ENCODE measurements at places on chromosomes 4 and X. TPM values are rescaled to one million over a fixed set of nuclear protein-coding genes. Genes with fewer than 3 reads are reported as not detected.

- peaks cover 10% of the 10 kb centered on the region for H3K4me1 ChIP-seq
- H3K4me3 ChIP-seq = peak overlapping the region; percentile 18
- H3K36me3 ChIP-seq = no peaks in the 10 kb centered on the region
These were observed 484.2 kb downstream of the BCOR start for GRCh38 chrX:39613482-39613995.

GRCh38 chrX:7891928-7892327 lies 35.3 kb downstream of the PNPLA4 start:
- H3K4me3 ChIP-seq = no peak overlapping the region
- H3K27ac ChIP-seq = no peak overlapping the region
- H3K4me1 ChIP-seq = no peaks in the 10 kb centered on the region

- H3K36me3 ChIP-seq = no peaks in the 10 kb centered on the region
- no peaks in the 10 kb centered on the region for H3K4me1 ChIP-seq
- no peak overlapping the region for H3K4me3 ChIP-seq
- H3K27me3 ChIP-seq = no peaks in the 10 kb centered on the region
- no peak overlapping the region for H3K27ac ChIP-seq
These were observed 48.7 kb downstream of the CPZ start for GRCh38 chr4:8641256-8641655.

SERTM2 gene
- not detected for polyA plus RNA-seq

DNA sequence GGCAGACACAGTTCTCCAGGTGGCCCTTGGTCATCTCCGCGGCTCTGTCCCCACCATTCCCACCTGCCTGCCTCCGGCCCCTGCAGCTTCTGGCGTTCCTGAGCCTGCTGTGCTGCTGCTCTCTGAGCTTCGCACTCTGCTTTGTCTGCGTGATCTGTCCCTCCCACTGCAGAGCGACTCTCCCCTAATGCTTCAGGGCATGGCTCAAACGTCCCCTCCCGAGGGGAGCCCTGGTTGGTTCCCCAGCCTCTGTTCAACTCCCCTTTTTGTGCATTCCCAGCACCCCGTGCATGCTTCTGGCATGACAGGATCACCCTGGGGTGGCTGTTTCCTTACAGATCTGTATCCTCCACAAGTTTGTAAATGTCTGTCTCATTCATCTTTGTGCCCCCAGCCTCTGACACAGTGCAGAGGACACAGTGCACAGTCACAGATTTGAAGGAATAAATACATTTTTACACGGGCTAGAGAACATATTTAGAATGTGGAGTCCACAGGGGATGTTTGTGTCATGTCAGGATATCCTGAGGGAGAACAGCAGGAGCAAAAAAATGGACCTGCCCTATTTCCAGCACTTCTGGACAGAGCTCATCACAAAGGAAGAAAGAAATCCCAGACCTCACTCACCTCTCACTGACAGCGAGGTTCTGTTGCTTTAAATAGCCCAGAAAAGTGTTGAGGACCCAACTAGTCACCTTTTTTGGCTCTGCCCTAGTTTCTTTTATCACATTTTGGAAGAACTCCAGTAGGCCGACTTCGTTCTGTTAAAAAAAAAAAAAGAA lies 72.6 kb downstream of the GATB start:
- no peak for DNase-seq
- H3K4me1 ChIP-seq = no peaks in the 10 kb centered on the region

DNA sequence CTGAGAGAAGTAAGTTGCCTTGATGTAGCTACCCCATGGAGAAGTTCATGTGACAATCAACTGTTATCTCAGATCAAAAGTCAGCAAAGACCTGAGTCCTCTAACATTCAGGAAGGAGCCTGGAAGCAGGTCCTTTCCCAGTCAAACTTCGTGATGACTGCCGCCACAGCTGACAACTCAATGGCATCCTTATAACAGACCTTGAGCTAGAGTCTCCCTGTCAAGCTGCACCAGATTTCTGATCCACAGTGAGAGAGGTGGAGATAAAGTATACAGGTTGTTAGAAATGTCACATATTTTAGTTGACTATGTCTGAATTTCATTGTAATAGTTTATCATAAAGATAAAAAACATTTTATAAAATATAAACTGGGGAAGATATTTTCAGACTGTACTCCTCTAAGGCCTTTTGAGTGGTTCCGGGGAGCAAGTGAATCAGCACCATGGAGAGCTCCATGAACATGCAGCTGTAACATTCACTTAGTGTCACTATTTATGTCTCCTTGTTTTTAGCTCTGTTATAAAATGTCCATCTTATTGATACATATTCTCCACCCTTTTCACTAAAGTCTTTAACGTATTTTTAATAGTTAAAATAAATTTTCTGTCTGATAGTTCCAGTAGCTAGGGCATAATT lies 1653.5 kb upstream of the AGA start:
- DNase-seq = no peak
- H3K36me3 ChIP-seq = no peaks in the 10 kb centered on the region
- no peaks in the 10 kb centered on the region for H3K27me3 ChIP-seq
- H3K4me1 ChIP-seq = no peaks in the 10 kb centered on the region
- no peak overlapping the region for H3K4me3 ChIP-seq
- no peak overlapping the region for H3K27ac ChIP-seq

DNA sequence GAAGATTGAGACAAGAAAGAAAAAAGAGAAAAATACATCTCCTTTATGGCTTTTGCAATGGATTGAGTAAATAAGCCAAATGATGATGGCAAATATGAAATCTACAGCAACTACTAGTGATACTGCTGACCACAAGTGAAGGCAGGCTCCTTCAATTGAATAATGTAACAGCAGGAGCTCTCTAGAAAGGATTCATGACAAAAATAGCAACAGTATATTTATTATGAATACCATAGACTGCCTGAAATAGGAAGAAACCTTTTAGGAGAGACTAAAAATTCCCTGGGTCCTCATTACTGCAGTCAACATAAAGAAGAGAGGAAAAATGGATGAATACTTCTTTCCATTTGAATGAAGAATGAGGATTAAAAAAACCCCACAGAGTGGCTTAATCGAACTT lies 306.8 kb upstream of the ANXA10 start:
- no peaks in the 10 kb centered on the region for H3K4me1 ChIP-seq
- H3K27me3 ChIP-seq = no peaks in the 10 kb centered on the region
- DNase-seq = no peak
- H3K4me3 ChIP-seq = no peak overlapping the region
- H3K27ac ChIP-seq = no peak overlapping the region

DNA sequence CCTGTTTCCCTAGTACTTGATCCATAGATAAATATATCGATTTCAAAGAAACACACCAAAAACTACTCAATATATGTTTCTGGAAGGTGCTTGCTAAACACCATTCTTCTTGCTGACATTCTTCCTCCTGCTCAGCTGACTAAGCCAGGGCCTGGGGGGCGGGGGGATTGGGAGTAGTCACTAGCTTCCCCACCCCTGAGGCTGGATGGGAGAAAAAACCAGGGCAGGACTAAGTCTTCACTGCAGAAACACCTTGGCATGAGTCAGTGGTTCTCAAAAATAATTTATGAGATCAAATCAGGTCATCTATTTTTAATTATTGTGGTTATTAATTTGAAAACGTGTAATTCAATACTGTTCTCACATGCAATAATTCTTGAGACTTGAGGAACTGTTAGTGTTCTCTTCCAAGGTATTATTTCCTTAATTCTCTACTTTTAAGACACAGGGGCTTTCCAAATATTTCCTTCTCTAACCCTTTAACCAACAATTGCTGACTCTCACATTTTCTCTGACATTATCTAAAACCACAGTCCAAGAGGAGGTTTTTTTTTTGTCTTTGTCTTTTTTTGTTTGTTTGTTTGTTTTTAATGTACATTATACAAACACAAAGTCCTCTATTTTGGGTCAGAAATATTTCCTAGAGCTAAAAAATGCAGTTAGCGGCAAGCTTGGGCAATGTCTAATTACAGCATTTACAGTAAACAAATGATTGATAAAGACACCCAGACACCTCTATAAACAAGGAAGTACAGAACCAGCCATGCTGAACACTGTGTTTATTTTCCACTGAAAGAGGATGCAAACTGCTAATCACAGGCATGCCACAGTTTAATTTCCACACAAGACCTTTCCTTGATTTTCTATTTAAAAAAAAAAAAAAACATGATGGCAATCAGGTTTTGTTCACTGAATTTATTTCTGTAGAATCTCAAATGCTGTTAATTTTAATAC lies 120.3 kb upstream of the USP9X start:
- H3K36me3 ChIP-seq = no peaks in the 10 kb centered on the region
- H3K27ac ChIP-seq = no peak overlapping the region
- peaks cover 3% of the 10 kb centered on the region for H3K4me1 ChIP-seq
- no peak overlapping the region for H3K4me3 ChIP-seq
- no peaks in the 10 kb centered on the region for H3K27me3 ChIP-seq

MAGEB2 gene
- polyA plus RNA-seq = not detected

- no peaks in the 10 kb centered on the region for H3K36me3 ChIP-seq
- DNase-seq = no peak
- no peak overlapping the region for H3K4me3 ChIP-seq
- H3K4me1 ChIP-seq = no peaks in the 10 kb centered on the region
- no peaks in the 10 kb centered on the region for H3K27me3 ChIP-seq
- no peak overlapping the region for H3K27ac ChIP-seq
These were observed 50.4 kb downstream of the MID1 start for GRCh38 chrX:10569946-10570345.

DNA sequence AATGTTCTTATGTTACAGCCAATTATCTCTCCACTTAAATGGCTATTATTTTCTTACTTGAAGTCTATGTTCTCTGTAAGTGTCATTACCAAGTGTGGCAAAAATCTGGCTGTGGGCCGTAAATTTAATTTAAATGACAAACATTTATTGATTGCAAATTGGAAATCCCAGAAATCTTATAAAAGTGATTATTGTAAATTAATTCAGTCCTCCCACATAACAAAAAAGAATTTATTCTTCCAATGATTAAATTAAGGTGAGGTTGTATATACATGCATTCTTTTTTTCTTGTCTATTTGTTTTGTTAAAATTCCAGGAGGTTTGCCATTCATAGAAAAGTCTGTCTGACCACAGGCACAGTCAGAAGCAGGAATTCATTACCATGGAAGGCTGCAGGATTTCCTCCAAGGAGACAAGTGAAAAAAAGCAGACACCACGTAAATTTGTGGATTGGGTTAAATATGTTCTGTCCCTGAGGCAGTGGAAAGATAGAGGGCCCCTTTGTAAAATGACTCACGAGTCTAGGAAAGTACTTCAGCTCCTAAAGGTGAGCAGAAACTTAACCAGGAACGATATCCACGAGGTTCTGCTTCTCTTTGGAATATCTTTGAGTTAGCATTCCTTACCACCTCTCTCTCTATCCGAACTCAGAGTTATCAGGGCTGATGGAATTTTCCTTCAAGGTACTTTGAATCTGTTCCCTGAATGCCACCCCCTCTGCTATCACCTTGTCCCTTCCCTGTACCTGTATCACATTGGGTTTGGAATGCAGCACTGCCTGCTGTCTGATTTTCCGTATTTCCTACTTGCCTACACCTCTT lies 10.7 kb downstream of the PPARGC1A start:
- no peak overlapping the region for H3K4me3 ChIP-seq
- DNase-seq = no peak
- no peaks in the 10 kb centered on the region for H3K27me3 ChIP-seq
- H3K4me1 ChIP-seq = peaks cover 24% of the 10 kb centered on the region
- H3K36me3 ChIP-seq = no peaks in the 10 kb centered on the region

DNA sequence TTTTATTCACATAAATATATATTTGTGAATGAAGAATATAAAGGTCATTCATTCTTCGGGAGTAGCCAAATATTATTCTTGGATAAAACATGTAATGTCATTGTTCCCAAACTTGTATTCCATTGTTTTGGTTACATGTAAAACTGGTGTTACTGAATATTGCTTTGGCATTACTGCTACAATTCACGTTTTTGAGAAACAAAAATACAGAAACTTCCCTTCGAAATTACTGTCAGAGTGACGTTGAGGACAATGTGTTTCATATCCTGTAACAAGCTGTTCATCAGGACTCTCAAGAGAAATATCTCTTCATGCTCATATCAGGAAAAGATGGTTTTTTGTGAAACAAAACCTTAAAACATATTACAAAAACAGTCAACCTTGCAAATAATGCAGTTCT lies 258.9 kb upstream of the DDX53 start:
- H3K27me3 ChIP-seq = no peaks in the 10 kb centered on the region
- no peak overlapping the region for H3K4me3 ChIP-seq
- no peak overlapping the region for H3K27ac ChIP-seq
- no peak for DNase-seq
- no peaks in the 10 kb centered on the region for H3K36me3 ChIP-seq
- no peaks in the 10 kb centered on the region for H3K4me1 ChIP-seq

- H3K27ac ChIP-seq = no peak overlapping the region
- no peak overlapping the region for H3K4me3 ChIP-seq
- peaks cover 70% of the 10 kb centered on the region for H3K4me1 ChIP-seq
- peak; percentile 49 for DNase-seq
- no peaks in the 10 kb centered on the region for H3K27me3 ChIP-seq
These were observed 101.9 kb downstream of the MAML3 start for GRCh38 chr4:140052050-140052449.

GRCh38 chr4:37320513-37321235 lies 76.1 kb downstream of the NWD2 start:
- H3K4me3 ChIP-seq = no peak overlapping the region
- no peaks in the 10 kb centered on the region for H3K36me3 ChIP-seq
- no peaks in the 10 kb centered on the region for H3K27me3 ChIP-seq
- no peaks in the 10 kb centered on the region for H3K4me1 ChIP-seq
- DNase-seq = no peak
